ENCODE measurements at places on chromosomes 4 and X.

DNA sequence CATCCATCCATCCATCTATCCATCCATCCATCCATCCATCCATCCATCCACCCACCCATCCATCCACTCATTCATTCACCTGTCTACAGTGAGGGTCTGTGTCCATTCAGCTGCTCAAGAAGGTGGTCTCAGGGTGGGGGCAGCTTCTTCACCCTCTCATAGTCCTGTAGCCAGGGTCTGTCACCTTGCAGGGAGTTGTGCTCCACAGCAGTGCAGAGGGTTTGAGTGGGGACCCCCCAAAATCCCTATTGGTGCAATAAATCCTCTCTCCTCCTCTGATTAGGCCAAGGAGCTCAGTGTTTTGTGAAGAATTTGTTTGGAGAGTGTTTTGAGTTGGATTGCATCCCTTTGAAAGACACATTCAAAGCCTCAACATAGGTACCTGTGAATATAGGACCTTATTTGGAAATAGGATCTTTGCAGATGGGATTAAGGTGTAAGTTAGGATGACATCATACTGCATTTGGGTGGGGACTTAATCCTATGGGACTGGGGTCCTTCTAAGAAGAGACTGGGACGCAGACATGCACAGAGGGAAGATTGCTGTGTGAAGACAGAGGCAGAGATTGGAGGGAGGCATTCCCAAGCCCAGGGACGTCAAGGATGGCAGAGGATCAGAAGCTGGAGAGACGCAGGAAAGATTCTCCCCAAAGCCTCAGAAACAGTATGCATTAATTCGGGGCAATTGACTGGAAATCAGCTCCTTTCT, 12.0 kb downstream of the P2RY8 start:
- DNase-seq = no peak

DNA sequence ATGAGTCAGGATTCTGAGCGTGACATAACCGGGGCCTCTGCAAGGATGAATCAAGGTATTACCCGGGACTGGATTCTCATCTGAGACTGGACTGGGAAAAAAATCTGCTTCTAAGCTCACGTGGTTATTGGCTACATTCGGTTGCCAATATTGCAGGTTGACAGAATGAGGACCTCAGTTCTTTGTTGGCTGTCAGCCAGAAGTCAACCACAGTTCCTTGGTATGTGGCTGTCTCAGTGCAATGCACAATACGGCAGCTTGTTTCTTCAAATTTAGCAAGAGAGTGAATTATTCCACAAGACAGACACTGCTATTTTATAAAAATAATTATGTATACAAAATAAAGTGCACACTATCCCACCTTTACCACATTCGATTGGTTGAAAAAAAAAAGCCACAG, 424.2 kb downstream of the KLHL4 start:
- no peak for DNase-seq

DNA sequence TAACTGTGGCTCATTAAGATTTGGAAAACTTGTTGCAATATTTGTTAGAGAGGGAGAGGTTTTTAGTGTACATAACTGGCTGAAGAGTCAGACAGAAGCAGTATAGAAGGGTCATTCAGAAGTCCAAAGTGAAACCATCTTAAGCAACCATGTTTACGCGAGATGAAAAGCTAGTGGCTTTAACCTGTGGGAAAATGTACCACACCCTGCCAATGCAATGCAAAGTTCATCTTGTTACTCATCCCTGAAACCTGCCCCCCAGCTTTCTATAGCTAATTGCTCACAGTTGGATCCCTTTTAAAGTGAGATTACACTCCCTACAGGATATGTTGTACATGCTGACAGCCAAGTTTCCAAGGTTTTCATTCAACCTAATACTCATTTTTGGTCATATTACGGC, 96.7 kb upstream of the RAPGEF2 start:
- no peak for DNase-seq

DNA sequence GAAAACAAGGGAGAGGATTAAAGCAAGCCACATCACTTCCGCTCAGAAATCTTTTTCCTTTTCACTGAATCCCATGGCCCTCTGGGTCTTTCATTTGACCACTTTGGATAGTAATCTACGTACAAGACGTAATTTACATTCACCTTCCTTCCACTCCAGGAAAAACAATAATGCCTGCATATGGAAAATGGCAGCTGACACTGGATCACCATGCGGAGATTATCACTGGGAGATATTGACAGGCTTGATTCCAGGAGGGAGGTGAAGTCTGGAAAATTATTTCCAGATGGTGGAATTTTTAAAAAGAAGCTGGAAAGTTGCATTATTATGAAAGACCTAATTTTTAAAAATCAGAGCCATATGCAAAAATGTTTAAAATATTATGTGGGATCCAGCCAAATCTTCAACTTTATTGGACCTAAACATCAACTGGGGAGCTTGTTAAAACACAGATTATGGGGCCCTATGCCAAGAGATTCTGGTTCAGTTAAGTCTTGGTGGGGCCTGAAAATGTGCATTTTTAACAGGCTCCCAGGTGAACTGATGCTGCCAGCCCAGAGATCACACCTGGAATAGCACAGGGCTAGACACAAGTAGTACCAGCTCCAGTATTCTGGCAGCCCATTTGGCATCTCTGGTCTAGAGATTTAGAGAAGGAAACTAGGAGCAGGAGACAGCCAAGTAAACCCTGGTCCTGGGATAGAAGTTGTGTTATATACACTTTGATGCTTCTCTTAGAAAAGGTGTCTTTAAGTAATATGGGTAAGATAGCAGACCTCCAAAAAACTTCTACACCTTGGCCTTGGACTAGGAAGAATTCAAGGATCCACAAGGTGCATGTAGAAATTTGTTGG, 290.3 kb upstream of the LDB2 start:
- DNase-seq = no peak
